ENCODE measurements at places on chromosomes 2 and 18. TPM values are rescaled to one million over a fixed set of nuclear protein-coding genes. Genes with fewer than 3 reads are reported as not detected.

- DNase-seq: no peak
- H3K27ac ChIP-seq: no peak overlapping the region
- no peaks in the 10 kb centered on the region for H3K36me3 ChIP-seq
- no peaks in the 10 kb centered on the region for H3K27me3 ChIP-seq
- H3K4me1 ChIP-seq: no peaks in the 10 kb centered on the region
Observed at GRCh38 chr2:187871506-187871905, 317.3 kb upstream of the TFPI start.

NT5DC4 gene
- 6.1 TPM for total RNA-seq

CKAP2L gene
- total RNA-seq: 17.7 TPM

DNA sequence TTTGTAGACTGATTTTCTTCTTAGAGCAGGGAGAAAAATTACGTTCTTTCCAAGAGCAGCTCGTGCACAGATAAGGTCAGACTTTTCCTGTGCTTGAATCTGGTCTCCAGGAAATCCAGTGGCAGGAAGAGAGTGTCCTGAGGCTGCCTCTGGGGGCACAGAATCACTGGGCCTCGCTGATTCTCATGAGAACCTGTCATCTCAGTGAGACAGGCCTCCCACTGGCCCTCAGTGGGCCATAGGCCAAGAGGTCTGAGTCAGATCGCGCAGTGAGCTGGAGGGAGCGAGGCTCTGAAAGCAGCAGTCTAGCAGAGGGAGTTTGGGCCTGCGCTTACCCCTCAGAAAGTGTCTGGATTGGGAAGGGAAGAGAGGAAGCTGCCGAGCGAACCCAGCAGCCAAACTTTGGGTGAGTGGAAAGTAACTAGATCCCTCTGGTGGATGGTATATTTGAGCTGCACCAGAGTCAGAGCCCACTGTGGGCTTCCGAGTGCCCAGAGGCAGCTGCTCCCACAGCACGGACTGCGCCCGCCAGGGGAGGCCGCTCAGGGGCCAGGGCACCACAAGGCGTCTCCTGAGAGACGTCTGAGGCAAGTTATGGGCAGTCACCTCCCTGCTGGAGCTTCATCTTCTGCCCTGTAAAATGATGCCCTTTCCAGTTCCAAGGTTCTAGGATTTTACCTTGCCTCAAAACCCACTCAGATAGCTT, 8.2 kb downstream of the GDF7 start:
- no peak overlapping the region for H3K4me3 ChIP-seq
- DNase-seq: no peak
- H3K27me3 ChIP-seq: no peaks in the 10 kb centered on the region
- no peak overlapping the region for H3K27ac ChIP-seq
- H3K36me3 ChIP-seq: no peaks in the 10 kb centered on the region

DNA sequence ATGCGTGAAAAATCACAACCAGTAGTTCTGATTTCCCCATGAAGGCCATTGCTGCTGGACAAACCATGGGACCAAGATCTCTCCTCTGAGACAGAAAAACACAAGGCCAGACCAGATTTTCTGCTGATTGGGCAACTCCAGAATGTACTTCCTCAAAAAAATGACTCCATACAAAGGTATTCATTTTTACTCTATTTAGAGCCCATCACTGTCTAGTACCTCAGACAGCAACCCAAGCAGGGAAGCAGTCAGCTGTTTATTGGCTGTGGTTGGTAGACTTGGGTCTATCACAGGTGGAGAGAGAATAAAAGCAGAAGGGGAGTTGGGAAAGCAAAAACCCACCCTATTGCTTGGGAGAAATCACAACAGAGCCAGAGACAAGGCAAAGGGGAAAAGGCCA, 219.9 kb downstream of the PIK3C3 start:
- no peak for DNase-seq
- H3K36me3 ChIP-seq: no peaks in the 10 kb centered on the region
- H3K4me3 ChIP-seq: no peak overlapping the region
- H3K27ac ChIP-seq: no peak overlapping the region
- no peaks in the 10 kb centered on the region for H3K27me3 ChIP-seq
- no peaks in the 10 kb centered on the region for H3K4me1 ChIP-seq

NEU2 gene
- not detected for total RNA-seq

GRCh38 chr2:17317439-17317976, 200.7 kb downstream of the RAD51AP2 start:
- H3K27me3 ChIP-seq: no peaks in the 10 kb centered on the region
- H3K36me3 ChIP-seq: no peaks in the 10 kb centered on the region
- no peak overlapping the region for H3K27ac ChIP-seq
- DNase-seq: no peak
- H3K4me3 ChIP-seq: no peak overlapping the region

ANKRD53 gene
- not detected for total RNA-seq

GRCh38 chr2:64312622-64313397, 141.2 kb upstream of the LGALSL start:
- H3K27ac ChIP-seq: no peak overlapping the region
- no peaks in the 10 kb centered on the region for H3K27me3 ChIP-seq
- no peaks in the 10 kb centered on the region for H3K36me3 ChIP-seq
- no peaks in the 10 kb centered on the region for H3K4me1 ChIP-seq
- DNase-seq: no peak
- H3K4me3 ChIP-seq: no peak overlapping the region

ODC1 gene
- 40.5 TPM for total RNA-seq

GRCh38 chr18:61435064-61435652, 101.9 kb downstream of the CDH20 start:
- no peak overlapping the region for H3K27ac ChIP-seq
- no peaks in the 10 kb centered on the region for H3K36me3 ChIP-seq
- no peak overlapping the region for H3K4me3 ChIP-seq
- no peaks in the 10 kb centered on the region for H3K27me3 ChIP-seq
- DNase-seq: no peak

CD8B gene
- total RNA-seq: not detected

PSMD14 gene
- 58.8 TPM for total RNA-seq

DNA sequence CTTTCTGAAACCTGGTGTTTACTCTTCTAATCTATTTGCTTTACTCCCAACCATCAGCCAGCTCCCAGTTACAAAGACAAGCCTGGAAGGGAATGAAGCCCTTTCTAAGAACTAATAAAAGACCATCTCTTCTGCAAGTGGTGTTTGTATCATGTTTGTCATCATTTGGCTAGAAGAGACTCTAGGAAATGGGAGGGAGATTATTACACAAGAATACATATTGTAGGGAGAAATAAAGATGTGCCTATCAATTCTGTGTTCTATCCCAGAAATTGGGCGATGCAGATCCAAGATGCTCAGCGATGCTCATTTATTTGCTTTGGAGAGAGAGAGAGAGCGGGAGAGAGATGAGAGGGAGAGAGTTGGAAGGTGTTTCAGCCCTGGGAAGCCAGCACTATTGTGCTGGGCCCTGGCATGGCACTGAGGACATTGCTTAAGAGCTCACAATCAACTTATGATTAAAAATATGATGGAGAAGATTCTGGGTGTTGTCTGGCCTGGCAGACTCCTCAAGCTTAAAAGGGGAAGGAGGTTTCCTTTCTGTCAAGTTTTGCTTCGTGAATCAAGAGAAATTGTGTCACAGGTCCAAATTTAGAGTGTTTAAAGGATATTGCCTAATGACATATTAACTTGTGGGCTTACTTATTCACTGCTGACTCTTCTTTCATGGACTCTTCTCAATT, 41.8 kb upstream of the AFF3 start:
- peaks cover 91% of the 10 kb centered on the region for H3K27me3 ChIP-seq
- no peaks in the 10 kb centered on the region for H3K4me1 ChIP-seq
- no peaks in the 10 kb centered on the region for H3K36me3 ChIP-seq

DNA sequence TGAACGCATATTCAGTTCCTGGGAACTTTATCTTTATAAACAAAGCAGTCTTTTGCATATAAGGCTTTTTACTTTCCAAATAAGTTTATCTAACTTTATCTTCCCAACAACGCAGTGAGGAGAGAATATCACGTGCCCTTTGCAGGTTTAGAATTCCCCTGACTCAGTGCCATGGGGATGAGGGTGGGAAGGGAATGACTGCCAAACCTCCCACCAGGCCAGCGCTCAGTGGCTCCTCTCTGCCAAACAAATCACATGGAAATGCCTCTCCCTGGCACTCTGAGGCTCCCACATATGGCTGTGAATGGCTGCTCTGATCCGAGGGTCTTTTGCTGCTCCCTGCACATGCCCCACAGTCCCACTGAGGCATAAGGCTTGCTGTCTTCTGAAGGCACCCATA, 158.3 kb downstream of the DNAH6 start:
- H3K27ac ChIP-seq: no peak overlapping the region
- no peak for DNase-seq
- no peaks in the 10 kb centered on the region for H3K36me3 ChIP-seq
- H3K27me3 ChIP-seq: peaks cover 23% of the 10 kb centered on the region

- no peaks in the 10 kb centered on the region for H3K4me1 ChIP-seq
- H3K27me3 ChIP-seq: peaks cover 47% of the 10 kb centered on the region
- H3K27ac ChIP-seq: no peak overlapping the region
- H3K36me3 ChIP-seq: no peaks in the 10 kb centered on the region
- H3K4me3 ChIP-seq: no peak overlapping the region
Observed at GRCh38 chr2:58973811-58974281, 732.7 kb upstream of the FANCL start.

ELP2 gene
- 54.2 TPM for total RNA-seq

- H3K27me3 ChIP-seq: no peaks in the 10 kb centered on the region
- no peaks in the 10 kb centered on the region for H3K4me1 ChIP-seq
Observed at GRCh38 chr2:141523199-141523598, 607.6 kb downstream of the LRP1B start.

- no peaks in the 10 kb centered on the region for H3K36me3 ChIP-seq
- H3K4me3 ChIP-seq: no peak overlapping the region
- no peak overlapping the region for H3K27ac ChIP-seq
Observed at GRCh38 chr2:61938511-61938910, 33.0 kb downstream of the COMMD1 start.

DNA sequence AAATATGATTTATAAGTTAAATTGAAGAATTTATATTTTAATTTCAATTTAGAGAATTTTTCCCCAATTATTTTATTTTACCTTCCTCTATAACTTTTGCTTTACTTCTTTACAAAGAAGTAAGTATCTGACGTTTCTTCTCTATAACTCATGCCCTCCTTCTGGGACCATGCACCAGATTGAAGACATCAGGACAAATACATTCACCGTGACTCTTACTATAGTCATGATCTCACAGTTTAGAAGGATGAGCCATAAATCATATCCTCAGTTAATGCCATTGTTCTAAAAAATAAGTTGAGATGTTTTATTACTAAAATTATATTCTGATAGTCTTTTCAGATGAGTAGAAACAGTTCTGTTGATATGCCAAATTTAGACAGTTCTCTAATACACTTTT, 279.3 kb downstream of the TMX3 start:
- no peaks in the 10 kb centered on the region for H3K4me1 ChIP-seq
- no peak for DNase-seq
- H3K27ac ChIP-seq: no peak overlapping the region
- no peak overlapping the region for H3K4me3 ChIP-seq
- H3K36me3 ChIP-seq: no peaks in the 10 kb centered on the region

APCDD1 gene
- total RNA-seq: not detected

ATP6V1B1 gene
- total RNA-seq: 13.9 TPM

ITGB6 gene
- total RNA-seq: 24.3 TPM

DNA sequence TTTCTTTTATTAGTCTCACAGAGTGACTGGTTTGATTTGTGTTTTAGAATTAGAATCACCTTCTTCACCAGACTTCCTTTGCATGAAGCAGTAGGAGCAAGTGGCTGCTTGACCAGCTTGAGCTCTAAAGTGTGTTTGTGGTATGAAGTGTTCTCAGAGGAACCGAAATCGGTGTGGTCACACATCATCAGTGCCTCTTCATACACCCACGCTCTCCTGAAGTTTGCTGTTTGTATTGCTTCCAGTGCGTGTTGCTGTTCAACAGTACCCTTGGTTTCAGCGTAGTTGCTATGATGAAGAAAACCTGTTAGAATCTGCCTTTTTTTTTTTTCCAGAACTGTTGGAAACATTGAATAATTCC, 77.9 kb downstream of the LIMS1 start:
- H3K36me3 ChIP-seq: no peaks in the 10 kb centered on the region
- H3K27me3 ChIP-seq: no peaks in the 10 kb centered on the region
- no peak overlapping the region for H3K4me3 ChIP-seq
- H3K27ac ChIP-seq: no peak overlapping the region

DNA sequence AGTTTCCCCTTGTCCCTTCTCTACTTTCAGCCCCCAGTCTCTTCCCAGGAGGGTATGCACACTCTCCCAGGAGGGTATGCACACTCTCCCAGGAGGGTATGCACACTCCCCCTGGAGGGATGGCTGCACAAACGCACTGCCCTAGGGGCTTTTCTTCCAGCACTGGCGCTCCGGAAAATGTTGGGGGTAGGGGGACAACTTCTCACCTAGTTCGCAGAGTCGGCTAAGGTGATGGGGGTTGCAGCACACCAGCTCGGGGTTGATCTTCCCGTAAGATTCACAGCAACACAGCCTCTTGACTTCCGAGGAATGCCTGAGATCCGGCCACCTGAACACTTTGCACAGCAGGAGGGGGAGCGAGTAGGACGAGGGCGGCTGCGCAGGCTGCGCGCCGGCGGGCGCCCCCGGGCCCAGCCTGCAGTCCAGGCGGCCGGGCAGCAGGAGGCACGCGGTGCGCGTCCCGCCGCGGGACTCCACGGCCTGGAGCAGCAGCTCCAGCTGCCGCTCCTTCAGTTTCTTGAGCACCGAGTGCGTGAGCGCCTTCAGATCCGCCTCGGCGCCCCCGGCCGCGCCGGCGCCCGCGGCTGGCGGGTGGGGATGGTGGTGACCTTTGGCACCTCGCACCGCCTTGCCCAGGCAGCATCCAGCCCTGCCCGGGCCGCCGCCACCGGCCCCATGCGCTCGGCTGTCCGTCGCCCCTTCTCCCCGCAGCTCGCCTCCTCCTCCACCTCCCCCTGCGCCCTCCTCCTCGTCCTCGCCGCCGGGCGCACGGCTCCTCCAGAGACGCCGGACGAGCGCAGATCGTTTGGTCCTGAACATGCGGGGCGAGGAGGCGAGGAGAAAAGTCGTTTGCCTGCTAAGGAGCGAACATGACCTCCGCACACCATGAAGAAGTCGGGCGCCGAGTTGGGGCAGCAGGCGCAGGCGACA, 894 bp downstream of the SMAD7 start:
- H3K36me3 ChIP-seq: 0 out of 2 replicates have a peak, but pooled peaks cover 7% of the 10 kb centered on the region
- H3K4me3 ChIP-seq: peak overlapping the region; percentile 75
- DNase-seq: peak; percentile 36
- peaks cover 53% of the 10 kb centered on the region for H3K4me1 ChIP-seq
- peak overlapping the region; percentile 39 for H3K27ac ChIP-seq
- no peaks in the 10 kb centered on the region for H3K27me3 ChIP-seq

DNA sequence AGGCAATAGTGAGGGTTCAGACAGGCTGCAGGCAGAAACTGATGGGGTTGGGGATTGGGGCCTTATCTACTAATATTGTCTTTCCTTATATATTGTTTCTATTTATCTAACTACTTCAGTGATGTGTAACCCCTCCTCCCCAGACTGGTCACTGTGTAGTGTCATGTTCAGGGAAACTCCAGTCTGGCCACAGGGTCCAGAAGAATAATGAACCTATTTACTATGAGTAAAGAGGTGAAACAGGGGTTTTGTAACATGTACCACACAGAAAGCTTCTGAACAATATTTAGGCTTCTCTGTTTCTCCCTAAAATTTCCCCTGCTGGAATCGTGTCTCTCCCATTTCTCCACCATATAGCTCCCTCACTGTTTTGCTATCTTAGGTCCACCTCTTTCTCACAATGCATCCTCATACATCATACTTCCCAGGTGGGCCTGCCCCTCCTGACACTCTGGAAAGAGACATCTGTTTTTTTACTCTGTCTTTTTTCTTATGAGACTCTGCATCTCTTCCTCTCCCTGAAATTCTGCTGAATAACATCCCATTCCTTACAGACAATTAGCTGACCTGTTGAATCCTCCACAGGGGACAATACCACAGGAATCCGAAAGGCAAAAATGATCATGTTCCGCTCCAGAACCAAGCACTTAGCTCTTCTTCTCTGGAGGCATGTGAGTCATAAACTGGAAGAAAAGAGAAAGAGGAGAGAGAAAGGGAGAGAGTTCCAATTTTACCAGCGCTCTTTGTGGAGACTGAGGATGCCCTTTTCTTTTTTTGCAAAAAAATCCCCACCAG, 154.8 kb downstream of the ZEB2 start:
- H3K27ac ChIP-seq: no peak overlapping the region
- no peaks in the 10 kb centered on the region for H3K27me3 ChIP-seq
- H3K4me1 ChIP-seq: peaks cover 8% of the 10 kb centered on the region
- H3K4me3 ChIP-seq: no peak overlapping the region

All from PC-9 (cell line).